Lower leg skin (tissue), 4 donors: ENCODE measurements at places on chromosomes 5 and 9.

DNA sequence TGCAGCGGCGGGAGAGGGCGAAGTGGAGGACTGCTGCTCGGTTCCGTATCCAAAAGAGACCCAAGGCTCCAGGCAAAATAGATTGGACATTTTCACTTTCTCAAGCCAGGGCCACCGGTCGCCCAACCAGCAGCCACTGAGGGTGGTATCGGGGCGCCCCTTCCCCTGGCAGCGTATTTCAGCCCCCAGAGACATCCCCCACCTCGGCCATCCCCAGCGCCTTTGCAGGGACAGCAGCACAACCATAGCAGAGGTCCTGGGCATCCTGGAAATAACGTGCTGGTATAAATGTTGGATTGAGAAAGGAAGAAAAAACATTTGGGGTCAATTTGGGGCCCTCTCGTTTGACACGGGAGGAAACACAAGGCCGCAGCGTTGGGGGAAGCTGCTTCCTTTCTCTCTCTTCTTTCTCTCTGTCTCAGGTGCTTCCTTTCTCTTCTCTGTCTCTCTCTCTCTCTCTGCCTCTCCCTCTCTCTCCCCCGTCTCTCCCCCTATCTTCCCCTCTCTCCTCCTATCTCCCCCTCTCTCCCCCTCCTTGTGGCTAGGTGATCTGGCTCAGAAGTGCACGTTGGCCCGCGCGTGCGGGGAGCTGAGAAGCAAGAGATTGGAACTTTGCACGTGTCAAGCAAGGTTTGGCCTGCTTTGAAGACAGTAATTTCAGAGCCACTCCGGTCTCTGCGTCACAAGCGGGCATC, 624 bp upstream of the RETREG1 start:
- DNase-seq = no peak

DNA sequence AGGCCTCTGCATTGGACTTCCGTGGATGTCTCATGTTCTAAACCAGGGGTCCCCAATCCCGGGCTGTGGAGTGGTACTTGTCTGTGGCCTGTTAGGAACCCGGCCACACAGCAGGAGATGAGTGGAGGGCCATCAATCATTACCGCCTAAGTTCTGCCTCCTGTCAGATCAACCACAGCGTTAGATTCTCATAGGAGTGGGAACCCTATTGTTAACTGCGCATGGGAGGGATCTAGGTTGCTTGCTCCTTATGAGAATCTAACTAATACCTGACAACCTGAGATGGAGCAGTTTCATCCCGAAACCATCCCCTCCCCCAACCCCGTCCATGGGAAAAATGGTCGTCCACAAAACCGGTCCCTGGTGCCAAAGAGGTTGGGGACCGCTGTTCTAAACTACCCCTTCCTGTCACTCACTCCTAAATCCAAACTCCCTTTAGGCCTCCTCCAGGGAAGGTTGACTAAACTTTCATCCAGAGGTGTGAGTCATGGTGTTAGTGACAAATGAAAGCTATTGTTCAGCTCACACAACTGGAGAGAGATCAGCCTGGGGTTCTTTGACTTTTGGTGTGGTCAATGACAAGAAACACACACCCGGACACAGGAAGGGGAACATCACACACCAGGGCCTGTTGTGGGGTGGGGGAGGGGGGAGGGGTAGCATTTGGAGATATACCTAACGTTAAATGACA, 9.5 kb downstream of the KCNV2 start:
- DNase-seq = no peak

GRCh38 chr5:176658817-176659511, 11.7 kb downstream of the TSPAN17 start:
- no peak for DNase-seq

DNA sequence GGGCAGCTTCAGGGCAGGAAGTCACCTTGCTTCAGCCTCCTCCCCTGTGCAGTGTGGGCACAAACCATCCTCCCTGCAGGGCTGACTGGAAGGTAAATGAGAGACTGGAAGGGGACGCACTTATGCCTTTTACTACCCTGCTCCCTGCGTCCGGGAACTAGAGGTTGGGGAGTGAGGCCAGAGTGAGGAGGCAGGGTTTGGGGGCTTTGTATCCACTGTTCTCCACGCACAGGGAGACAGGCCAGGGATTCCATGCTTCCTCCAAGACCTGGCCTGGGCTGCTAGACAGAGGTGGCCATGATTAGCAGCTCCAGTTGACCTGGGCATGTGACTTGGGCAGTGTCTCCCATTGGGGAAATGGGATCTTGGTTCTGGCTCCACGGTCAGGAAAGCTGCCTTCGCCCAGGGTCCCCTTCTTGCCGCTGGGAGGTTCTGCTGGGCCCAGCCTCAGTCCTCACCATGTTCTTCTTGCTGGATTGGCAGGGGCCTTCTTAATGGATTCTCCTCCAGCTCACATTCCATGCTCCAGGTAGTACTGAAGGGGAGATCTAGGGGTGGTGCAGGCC, 37.0 kb upstream of the PSD2 start:
- DNase-seq = no peak

DNA sequence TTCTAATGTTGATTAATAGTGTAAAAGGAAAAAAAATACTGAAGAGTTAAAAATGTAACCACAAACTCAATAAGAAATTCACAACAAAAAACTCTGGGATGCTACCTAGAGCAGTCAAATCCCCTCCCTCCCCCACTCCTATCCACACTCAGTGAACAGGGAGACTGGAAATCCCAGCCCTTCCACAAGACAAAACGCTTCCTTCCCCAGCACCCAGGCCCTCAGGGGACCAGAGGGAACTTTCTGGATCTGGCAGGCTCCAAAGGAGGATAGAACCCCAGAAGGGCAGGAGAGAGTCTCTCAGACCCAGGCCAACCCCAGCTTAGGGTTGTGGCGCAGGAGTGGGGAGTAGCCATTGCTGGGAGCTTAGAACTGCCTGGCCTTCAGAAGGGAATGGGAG, 55.0 kb downstream of the DCP2 start:
- no peak for DNase-seq

GRCh38 chr5:19853616-19854240, 134.3 kb downstream of the CDH18 start:
- DNase-seq = no peak

DNA sequence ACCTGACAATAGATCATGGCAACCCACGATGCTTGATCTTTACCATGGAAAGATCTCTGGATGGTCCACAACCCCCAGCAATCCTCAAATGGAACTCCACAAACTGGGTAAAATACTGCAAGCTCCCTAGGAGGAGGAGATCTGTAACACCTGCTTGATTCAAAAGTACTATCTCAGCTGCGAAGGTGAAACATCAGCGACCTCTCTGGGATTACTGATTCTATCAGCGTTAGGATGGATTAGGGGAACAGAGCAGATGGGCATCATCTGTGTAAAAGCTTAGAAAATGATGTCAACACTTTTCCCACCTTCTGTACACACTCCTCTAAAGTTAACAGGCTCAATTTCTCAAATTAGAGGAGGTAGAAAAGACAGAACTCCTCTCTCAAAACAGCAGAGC, 31.5 kb upstream of the TRPC7 start:
- no peak for DNase-seq

DNA sequence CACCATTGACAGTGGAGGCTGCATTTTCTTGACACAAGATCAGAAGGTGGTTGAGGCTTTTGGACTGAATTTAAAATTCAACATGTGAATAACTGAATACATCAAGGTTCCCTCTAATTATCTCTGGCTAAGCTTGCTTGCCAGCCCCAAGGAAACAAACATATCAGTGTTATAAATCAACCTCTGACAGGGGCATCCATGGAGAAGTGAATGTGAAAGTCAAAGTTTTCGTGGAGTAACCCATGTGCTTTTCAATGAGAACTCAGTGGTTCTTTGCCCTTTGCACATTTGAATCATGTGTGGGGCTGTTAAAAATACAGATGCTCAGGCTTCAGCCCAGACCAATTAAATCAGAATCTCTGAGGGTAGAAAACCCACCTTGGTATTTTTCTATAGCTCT, 128.9 kb downstream of the LRRC70 start:
- no peak for DNase-seq

DNA sequence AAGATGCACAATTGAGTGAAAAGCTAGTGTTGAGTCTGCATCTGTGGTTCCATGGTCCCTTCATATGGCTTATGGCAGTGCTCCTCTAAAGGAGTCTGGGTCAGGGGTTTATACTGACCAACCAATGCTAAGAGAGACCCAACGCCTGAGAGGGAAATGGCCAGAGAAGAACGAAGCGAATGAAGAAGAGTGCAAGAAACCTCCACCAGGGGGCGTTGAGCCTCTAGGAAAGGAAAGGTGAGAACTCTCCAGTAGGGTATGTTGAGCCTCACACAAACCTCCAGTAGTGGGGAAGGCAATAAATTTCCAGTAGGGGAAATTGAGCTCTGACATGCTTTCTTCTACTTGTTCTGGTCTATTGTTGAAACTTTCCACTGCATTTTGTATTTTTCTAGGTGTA, 470.6 kb downstream of the PRDM9 start:
- no peak for DNase-seq

- no peak for DNase-seq
Observed at GRCh38 chr5:62578540-62578939, at the start of gene LRRC70. TSS of gene LRRC70 (plus strand) at chr5:62578819. CDS start at chr5:62579439, 620 bp downstream.

DNA sequence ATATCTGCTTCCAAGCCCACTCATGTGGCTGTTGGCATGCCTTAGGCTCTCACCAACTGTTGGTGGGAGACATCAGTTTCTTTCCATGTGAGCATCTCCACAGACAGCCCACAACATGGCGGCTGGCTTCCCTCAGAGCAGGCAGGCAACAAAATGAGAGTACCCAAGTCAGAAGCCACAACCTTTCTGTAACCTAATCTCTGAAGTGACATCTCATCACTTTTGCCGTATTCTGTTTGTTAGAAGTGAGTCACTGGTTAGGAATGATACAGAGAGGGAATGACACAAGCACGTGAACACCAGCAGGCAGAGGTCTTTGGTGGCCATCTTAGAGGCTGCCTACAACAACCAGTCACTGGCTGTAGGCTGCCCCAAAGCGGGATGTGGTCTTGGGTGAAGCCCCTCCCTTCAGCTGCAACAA, 88.6 kb upstream of the RASGRF2 start:
- no peak for DNase-seq

GRCh38 chr9:72749276-72749675, 203.6 kb downstream of the ALDH1A1 start:
- DNase-seq = no peak

DNA sequence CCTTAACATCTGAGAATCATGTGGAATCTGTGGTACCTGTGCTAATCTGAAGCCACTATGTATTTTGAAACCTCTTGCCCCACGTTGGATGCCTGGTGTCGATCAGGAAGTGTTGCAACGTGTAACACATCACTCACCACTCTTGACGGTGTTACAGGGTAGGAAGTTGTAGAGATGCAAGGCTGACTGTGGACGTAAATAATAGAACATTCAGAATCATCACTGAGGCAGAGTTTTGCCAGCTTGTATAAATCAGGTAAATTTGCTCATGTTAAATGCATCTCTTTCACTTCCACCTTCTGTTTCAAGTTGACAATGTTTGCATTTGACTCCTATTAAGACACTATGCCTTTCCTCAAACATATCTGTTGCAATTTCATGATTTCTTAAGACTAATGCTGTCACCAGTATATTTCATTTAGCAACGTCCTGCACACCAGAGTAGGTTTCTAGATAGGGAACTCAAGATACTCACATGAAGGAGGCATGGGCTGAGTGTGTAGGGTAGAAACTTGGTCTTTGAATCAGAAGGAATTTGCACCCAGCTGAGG, 38.1 kb downstream of the BASP1 start:
- no peak for DNase-seq

DNA sequence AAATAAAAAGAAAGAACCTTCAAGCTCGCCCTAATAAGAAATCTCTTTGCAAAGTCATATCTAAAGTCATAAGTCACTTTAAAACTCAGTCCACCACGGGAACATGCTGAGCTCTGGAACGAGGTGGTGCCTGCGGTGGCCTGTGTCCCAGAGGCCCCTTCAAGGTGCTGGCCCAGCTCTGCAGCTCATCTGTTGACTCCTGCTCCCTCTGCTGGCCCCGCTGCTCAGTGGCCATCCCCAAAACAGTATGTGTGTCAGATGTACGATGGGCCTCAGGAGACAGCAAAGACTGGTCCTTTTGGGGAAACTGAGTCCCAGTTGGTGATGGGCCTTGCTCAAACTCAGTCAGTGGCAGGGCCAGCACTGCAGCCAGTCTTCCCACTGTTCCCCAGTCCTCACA, 22.8 kb upstream of the FOXB2 start:
- no peak for DNase-seq

DNA sequence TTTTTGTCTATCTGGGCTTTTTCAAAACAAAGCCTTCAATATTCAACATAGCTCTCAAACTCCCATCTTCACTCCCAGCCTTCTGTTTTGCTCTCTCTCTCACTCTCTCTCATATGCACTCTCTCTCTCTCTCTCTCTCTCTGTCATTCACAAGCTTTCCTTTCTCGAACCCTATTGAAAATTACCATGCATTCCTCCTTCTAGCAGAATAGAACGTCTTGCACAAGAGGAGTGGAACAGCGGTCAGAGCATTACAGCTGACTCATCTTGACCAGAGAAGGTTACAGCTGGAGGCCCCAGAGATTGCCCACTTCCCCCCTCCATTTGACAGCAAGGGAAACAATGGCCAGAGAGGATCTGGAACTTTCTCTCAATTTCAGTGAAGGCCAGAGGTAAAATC, 51.0 kb upstream of the LIFR start:
- no peak for DNase-seq

DNA sequence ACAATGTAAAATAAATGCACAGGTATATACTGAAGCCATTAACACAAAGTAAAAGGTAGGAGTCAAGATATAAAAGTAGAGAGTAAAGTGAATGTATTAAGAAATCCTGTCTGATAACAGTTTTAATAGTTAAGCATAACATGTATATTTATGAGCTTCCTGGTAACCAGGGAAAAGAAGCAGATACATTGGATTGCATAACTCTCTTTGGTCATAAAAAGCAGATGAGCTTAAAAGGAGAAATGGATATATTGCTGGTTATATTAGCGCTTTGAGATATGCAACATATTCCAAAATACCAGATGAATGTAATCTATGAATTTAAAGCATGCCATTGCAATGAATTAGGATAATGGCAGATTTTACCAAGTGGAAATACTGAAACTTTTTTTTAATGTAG, 6.2 kb upstream of the TNFSF8 start:
- no peak for DNase-seq

GRCh38 chr9:5336688-5337087, 3.0 kb downstream of the RLN1 start:
- DNase-seq = no peak

GRCh38 chr5:34959323-34959722, 30.0 kb downstream of the DNAJC21 start:
- no peak for DNase-seq

DNA sequence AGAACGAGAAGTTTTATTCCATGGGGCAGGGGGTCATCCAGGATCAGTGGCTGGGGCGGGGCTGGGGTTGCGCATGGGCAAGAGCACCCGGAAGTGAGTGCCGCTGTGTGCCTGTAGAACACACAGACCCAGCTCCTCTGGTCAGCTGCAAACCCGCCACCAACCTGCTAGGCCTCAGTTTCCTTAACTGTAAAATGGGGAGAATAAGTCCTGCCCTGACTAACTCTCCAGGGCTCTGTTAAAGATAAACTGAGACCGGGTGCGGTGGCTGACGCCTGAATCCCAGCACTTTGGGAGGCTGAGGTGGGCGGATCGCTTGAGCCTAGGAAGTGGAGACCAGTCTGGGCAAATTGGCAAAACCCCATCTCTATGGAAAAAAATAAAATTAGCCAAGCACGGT, 152.2 kb downstream of the GABBR2 start:
- DNase-seq = no peak
